ENCODE measurements at places on chromosomes 12 and 14.

GRCh38 chr14:73887694-73888459 lies 1.2 kb downstream of the ZNF410 start:
- peak; percentile 19 for DNase-seq

DNA sequence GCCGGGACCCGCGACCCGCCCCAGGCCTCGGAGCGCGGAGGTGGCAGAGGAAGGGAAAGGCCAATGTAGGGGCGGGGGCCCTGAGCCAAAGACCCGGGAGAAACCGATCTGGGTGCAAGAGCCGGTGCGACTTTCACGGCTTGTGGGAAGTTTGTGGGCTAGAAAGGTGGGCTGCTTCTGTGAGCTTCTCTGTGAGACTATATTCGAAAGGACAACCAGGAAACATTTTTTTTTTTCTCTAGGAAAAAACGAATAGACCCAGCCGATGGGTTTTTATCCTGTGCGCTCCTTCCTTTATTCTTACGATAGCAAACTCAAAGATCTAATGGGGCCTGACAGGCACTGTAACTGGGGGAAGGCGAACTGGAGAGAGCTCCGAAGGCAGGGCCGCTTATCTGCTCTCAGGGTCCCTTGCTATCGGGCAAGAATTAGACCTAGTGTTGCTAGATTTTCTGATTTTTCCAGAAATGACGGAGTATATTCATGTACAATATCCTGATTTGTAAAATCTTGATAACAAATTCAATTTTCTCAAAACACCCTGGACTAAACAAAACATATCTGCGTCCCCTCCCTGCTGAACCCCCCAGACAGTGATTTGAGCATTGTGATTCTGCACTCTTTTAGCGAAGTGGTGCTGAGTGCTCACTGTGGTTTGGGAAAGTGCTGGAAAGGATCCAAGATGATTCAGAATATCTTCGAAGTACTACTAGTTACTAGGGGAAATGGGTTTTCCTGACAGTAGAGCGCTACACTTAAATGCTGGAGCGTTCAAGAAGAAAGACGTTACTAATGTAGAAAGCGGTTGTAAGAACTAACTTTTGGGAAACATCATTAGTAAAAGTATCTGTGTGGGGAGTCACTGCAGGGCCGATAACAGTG lies 563 bp upstream of the STXBP6 start:
- peak; percentile 92 for DNase-seq

GRCh38 chr14:103185051-103186029 lies 62.1 kb downstream of the TNFAIP2 start:
- peak; percentile 49 for DNase-seq

DNA sequence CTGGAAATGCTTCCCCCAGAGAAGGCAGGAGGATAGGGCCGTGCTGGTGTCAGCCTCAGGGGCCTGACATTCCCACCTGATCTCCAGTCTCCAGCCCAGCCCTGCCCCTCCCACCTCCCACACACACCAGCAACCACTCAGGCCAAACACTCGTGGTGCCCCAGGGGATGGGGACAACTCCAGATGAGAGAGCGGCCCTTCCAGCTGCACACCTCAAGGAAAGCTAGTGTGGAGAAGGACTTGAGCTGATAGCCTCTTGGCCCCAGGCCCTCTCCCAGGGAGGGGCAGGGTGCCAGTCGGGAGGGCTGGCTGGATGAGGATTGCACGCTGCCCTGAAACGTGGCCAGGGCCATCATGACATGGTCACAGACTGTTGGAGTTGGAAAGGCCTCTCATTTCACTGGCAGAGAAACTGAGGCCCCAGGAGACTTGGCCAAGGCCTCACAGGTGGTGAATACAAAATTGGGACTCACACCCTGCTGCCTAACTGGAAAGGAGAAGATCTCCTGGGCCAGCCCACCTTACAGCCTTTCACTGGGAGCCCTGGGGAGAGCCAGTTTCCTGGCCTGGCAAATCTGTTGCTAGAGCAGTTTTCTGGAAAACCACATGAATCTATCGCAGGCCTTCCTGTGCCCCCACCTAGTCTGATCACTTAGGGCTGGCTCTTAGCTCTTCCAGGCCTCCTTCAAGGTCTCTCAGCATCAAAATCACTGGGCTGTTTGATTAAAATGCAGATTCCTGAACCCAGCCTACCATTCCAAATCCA lies 52.1 kb downstream of the IRF2BPL start:
- no peak for DNase-seq

DNA sequence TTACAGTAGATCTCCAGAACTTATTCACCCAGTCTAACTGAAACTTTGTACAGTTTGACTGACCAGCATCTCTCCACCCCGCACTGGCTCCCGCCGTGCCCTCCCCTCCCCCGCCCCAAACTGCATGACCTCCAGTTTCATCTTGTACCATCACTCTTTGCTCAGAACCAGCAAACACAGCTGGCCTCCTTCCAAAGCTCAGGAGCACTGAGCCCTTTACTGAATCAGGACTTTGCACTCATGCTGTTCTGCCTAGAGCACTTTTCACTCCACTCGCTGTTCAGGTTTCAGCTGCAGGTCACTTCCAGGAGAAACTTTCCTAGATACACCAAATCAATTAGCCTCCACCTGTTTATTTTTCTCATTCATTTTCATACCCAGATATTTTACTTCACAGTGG lies 455.3 kb upstream of the PDE3A start:
- no peak for DNase-seq

- peak; percentile 59 for DNase-seq
Measured at GRCh38 chr12:131828671-131829355, 620 bp downstream of the MMP17 start.

- peak; percentile 90 for DNase-seq
Measured at GRCh38 chr12:21941506-21942376, 515 bp upstream of the ABCC9 start.

DNA sequence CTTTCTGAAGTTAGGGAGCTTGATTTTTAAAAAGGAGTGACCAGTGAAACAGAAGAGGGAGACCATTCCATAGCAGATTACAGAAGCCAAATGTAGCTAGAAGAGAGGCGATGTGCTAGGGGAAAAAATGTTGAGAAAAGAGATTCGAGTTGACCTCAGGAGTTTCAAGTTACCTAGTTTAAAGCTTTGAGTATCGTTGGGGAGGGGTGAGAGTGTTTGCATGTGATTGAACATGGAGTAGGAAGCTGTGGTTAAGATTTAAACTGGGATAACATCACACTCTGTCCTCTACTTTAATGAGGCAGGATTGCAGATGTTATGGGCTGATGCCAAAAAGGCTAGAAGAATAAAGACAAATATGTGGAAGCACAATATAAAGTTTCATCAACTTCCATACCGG lies 3.7 kb downstream of the LETMD1 start:
- DNase-seq: no peak

DNA sequence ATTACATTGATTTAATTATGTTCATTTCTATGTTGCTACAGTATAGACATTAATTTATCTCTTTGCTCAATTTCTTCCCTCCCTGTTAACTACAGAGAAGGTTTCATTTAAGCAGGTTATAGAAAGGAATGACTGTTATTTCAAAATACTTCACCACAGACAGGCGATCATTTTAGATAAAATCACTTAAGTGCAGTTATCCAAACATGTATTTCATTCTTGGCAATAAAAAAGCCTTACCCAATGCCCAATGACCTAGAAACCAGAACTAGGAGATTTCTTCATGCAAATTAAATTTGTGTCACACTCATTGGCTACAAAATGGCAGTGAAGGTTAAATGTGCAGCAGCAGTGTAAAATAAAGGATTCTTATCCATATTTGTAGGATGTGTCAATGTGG lies 266.4 kb downstream of the KCNH5 start:
- DNase-seq: no peak

DNA sequence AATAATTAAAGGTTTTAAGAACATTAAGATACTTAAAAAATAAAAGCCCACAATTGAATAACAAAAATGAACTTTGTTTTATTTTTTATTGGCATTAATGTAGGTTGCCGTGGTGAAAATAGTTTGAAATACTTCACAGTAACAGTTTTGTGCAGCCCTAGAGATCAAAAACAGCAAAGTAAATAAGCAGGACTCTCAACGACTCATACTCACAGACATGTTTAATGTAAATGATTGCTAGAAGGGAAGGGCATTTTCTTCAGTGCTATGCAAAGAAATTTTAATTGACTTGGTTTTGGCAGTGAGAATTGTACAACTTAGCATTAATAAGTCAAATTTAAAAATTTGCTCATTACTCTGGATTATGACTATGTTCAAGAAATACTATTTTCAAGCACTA lies 16.0 kb downstream of the TRMT5 start:
- no peak for DNase-seq

GRCh38 chr12:120677765-120678473 lies 9.0 kb upstream of the MLEC start:
- peak; percentile 52 for DNase-seq

GRCh38 chr12:3632754-3633153 lies 120.2 kb downstream of the CRACR2A start:
- DNase-seq: peak; percentile 7

DNA sequence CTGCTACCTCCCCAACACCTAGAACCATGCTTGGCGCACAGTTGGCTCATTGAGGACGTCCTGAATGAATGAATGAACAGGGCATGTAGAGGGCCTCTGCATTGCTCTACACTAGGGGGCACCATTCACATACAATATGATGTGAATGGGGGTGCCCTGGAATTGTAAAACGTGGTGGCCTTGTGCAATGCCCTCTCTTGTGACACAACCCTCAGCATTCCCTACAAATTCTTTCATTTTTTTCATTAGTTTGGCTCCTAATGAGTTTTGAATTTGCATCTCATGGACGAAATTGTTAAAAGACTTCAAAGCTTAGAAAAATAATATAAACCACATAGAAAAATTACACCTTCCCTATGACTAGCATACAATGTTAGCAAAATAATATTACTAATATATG lies 2.3 kb upstream of the DIO2 start:
- DNase-seq: peak; percentile 90

GRCh38 chr12:21265932-21266331 lies 68.8 kb downstream of the SLCO1A2 start:
- no peak for DNase-seq

DNA sequence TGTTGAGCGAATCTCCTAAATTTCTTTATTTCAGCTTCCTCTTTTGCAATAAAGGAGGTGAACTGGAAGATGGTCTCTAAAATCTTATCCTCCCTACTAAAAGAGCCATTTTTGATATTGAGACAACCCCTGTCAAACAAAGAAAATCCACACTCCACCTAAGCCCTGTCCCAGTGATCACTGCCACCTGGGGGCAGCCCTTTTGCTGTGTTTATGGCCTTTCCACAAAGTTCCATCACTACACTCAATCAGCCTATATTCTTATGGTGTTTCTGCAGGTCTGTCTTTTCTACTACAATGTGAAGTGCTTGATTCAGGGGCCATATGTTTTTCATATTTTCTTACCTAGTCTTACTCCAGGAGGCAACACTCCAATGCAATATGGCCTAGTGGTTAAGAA lies 163.7 kb downstream of the BMP4 start:
- no peak for DNase-seq

- DNase-seq: peak; percentile 84
Measured at GRCh38 chr14:85471744-85472143, 58.2 kb upstream of the FLRT2 start.

DNA sequence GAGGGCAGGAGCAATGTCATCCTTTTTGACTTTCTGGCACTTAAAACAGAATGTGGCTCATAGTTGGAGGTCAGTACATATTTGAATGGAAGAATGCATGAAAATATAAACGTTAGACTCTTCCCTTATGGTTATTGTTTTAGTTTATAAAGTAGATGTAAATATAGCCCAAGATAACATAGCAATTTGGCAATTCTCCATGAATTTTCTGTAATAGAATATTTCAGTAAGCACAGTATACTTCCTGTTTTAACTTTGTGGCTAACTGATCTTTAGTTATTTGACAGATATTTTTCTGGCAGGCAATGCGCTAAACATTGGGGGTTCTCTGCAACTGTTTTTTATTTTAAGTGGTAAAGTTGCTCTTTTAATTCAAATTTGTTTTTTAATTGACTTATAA lies 763.0 kb downstream of the NRXN3 start:
- no peak for DNase-seq

GRCh38 chr12:71626098-71626497 lies 37.5 kb downstream of the ZFC3H1 start:
- DNase-seq: no peak

DNA sequence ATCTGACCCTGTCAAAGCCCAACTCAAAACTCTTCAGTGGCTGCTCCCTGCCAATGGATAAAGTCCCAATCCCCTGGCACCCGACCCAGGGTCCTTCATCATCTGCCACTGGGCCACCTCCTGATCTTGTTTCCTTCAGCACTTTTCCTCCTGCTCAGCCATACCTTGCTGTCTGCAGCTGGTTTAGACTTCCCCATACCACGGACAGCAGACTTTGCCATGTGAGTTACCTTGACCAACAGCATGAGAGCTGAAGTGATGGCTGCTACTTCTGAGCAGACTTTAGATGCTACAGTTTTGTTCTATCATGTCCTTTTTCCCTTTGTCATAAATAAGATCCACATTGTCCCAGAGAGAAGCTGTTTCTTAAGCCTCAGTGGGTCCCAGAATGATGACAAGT lies 33.3 kb upstream of the STON2 start:
- DNase-seq: no peak

- no peak for DNase-seq
Measured at GRCh38 chr14:22003461-22003860, 329.8 kb upstream of the OR4E1 start.

DNA sequence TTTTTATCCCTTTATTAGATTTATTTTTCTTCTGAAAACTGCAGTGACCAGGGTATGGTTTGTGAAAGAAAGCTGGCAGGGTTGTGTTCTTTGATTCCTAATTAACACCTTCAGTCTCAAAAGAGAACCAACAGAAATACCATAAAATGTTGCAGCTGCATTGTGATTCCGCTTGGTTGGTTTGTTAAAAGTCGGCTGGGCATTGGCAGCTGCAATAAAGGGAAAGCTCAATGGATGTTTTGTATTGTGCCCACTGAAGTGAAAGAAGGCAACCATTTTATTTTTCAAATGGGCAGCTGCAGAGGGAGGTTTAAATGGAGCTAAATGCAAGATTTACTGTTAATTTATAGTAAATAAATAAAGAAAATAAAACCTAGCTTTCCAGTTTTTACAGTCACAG lies 16.7 kb downstream of the LGR5 start:
- no peak for DNase-seq

DNA sequence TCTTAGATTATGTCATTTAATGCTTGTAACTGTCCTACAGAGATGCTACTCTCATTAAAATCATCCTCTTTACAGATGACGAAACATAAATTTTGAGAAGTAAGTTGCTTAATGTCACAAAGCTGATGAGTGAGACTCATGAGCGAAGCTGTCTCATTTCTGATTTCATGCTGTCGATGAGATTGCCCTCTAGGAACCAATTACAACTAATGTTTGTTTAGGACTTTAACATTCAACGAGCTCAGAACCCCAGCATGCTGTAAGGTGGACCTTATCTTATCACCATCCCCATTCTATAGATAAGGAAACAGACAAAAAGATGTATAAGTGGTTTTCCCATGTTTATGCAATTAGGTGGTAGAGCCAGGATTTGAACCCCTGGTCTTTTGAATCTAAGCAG lies 23.1 kb downstream of the BHLHE41 start:
- no peak for DNase-seq

DNA sequence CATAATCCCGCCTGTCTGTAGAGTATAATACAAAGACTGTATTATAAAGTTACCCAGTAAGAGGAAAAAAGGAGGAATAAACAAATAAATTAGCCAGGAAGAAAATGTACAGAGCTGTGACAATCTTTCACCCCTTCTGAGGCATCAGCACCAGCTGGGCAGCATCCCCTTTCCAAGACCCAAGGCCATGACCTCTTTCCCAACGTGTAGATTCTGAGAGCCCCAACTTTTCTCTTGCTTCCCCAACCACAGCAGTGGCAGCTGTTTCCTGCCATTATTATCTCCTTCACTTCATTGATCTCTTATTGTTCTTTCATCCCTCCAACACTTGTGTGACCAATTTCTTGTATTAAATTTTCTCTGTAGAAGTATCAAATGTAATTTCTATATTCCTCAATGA lies 101.6 kb downstream of the BBS10 start:
- no peak for DNase-seq

GRCh38 chr12:68001486-68002466 lies 12.5 kb downstream of the IFNG-AS1 start:
- DNase-seq: peak; percentile 56
